ENCODE measurements at places on chromosomes 13 and 19.

DNA sequence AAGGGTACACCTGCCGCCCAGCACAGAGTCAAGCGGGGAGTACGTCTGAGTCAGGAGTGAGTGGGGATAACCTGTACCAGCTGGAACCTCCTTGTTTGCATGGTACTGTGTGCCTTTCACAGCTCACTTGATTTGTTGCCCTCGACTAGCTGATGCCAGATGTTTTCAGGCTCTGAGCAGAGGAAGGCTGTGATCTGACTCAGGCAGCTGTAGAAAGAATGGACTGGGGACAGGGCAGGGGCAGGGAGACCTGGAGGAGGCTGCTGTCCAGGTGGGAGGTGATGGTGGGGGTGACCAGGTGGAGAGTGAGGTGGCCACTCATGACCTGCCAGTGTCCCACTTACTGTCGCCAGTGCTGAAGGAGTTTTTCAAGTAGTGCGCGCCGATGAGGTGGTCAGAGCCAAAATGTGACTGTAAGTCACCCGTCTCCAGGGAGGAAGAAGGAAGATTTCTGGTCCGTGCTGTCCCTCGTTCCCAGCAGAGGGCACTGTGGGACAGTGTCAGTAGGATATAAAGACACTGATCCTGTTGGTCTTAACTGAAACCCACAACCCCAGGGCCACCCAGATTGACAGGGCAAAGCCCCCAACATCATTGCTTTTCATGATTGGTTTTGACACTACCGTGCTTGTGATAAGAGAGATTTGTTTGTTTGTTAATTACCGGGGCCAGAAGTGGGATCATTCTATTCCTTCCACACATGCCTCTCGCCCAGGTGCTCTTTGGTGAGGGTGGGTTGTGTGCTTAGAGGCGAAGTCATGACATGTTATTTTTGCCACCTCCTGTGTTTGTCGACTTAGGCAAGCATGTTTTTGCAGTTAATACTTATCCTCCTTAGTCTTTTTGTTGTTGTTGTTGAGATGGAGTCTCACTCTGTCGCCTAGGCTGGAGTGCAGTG, 128.4 kb downstream of the DPF1 start:
- peak; percentile 54 for DNase-seq

- DNase-seq = no peak
Measured at GRCh38 chr19:51181913-51182419, 39.9 kb downstream of the SIGLEC7 start.

DNA sequence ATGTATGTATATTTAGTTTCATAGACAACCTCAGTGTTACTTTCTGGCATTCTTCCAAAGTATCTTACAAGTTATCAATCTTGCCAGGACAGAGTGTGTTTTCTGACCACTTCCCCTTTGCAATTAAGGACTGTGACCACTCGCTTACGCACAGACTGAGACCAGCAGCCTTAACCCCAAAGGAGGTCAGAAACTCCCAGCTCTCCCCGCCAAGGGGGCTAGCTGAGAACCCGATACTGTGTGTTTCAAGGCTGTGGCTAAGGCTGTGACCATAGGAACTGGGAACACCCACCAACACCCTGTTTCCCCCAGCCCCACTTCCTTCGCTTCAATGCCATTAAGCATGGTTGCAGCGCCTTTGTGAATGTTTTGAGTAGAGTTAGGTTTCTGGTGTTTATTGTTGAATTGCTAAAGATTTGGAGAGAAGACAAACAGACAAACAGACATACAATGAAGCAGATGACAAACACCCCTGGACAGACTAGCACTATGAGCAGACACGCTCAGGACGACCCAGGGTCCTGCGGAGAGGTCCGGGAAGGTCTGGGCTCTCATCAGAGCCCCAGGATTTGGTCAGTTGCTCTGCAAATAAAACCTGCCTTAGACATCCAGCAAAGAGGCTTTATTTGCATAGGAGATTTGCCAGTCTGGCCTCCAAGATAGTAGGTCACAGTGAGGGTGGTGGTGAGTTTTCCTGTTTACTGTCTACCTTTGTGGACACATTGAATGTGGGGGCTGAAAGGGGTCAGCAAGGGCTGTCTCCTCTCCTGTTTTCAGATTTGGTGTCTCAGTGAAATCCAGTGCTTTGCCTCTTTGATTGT, 25.0 kb upstream of the TNFSF11 start:
- DNase-seq = no peak

GRCh38 chr19:48988286-48988685, 4.8 kb downstream of the GYS1 start:
- DNase-seq = no peak

GRCh38 chr13:98150832-98151479, 8.1 kb downstream of the FARP1 start:
- DNase-seq = no peak

GRCh38 chr13:30332456-30333143, 25.2 kb upstream of the KATNAL1 start:
- no peak for DNase-seq

DNA sequence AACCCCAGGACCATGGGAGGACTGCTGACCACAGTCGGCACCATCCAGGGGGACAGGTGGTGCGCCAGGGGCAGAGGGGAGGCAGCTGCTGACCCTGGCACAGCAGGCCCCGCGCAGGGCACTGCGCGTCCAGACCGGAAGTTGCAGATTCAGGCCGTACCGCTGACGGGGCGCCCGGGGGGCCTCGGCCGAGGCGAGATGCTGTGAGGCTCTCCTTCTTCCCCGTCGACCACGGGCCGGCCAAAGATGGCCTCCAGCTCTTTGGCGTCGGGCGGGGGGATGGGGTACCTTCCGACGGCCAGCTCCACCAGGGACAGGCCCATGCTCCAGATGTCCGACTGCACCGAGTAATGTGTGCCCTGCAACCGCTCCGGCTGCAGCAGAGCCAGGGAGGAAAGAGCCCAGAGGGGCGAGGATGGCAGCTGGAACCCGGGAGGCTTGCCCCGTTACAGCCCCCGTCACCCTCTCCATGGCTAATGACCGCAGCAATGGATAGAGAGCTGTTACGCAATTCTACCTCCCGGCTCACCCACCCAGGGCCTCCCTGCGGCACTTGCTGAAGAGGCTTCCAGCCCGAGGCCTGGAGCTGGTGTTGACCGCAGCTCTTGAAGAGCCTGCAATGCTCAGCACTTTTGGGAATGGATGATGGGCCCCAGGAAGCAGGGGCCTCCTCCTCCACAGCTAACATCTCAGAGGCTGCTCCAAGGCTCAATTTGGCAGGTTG, 24.7 kb downstream of the MAP2K2 start:
- no peak for DNase-seq

DNA sequence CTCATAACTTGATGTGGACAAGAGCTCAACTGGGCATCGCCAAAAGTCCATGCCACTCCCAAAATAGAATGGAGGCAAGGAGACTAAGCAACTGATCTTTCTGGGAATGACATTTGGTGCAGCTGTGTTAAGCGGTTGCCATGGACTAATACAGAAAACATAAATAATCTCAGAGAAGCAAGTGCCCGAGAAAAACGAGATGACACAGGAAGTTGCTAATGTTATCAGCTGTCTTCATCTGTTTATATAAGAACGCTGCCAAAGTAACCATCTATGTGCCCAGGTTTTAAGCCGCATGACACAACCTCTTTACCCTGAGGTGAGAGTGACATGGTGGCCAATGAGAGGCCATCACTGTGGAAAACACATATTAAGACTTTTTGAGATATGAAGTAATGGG, 54.9 kb upstream of the SACS start:
- DNase-seq = no peak

GRCh38 chr13:23025864-23026608, 154.7 kb upstream of the SGCG start:
- DNase-seq = no peak

DNA sequence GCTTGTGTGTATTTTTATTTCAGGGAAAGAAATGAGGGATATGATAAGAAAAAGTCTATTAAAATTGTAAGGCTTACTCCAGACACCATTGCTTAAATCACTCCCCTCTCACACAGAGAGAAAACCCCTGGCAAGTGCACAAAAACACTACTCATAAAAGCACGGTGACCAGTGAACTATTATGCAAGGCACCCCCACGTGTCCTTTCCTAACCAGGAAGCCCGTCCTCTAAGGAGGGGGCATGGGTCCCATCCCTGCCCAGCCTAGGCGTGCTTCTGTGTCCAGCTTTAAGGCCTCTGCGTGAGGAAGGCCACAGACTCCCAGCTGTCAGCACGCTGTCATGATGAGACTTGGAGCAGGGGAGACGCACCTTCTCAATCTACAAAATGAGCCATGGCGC, 83.5 kb downstream of the SLC7A1 start:
- no peak for DNase-seq

DNA sequence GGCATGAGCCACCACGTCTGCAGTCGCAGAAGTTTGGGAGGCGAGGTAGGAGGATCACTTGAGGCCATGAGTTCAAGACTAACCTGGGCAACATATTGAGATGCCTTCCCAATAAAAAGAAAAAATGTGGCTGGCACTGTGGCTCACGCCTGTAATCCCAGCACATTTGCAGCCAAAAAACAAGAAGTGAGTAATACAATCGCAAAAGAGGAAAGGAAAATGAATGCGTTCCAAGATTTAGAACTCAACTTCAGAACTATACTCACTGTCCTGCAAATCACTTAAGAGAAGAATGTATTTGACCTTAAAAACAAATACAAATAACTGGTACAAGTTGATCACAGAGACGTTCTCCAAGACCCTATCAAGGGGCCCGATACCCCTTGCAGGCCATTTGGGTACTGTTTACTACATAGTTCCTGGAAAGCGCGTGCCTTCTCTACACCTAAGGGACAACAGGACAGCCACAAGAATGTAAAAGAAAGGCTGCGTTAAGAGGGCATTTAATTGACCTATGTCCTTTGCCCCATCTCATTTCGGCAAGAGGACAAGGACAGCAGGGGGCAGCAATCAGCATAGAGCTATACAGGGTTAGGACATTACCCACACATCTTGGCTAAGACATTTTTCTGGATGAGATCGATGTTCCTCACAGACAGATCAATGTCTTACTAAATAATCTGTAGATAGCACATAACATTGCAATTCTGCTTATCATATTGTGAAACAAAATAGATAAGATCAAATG, 41.3 kb downstream of the FLT3 start:
- peak; percentile 31 for DNase-seq

DNA sequence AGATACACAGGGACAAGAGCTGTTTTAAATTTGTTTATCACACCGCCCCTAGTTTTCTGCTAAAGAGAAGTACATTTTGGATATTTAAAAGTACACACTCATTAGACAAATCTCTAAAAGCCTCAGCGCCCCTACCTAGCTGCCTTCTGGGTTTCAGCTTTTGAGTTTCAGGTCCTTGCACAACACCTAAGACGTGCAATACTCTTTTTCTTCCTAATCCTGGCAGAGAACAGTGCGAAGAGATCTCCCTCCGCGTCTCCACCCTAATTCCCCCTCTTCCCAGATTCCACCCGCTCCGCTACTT, 421 bp upstream of the KLF5 start:
- DNase-seq = no peak

DNA sequence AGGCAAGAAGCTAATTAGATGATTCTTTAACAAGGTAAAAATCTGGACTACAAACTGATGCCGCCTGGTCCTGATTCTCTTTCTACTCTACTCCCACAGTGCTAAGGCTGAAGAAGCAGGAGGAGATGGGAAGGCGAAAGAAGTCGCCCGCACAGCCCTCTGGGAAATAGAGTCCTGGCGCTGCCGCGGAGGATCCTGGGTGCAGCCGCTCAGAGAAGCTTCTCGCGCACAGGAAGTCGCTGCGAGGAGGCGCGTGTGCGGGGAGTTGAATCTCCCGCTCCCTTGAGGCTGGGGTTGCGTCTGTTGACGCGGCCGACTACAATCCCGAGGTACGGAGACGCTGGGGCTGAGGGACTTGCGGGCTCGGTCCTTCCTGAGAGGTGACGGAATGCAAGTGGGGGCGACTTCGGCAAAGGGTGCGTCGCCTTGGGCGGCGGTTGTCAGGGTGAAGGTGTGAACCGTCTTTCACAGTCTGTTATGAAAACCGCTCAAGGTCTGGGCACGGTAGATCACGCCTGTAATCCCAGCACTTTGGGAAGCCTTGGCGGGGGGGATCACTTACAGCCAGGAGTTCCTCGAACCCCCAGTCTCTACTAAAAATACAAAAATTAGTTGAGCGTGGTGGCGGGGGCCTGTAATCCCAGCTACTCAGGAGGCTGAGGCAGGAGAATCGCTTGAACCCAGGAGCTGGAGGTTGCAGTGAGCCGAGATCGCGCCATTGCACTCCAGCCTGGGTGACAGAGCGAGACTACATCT, at the start of gene ZNF473:
ZNF473 (plus strand) TSS at position 212 of the 756 bp plus-strand sequence. CDS start 5,078 bp downstream, outside the sequence.
- peak; percentile 85 for DNase-seq

DNA sequence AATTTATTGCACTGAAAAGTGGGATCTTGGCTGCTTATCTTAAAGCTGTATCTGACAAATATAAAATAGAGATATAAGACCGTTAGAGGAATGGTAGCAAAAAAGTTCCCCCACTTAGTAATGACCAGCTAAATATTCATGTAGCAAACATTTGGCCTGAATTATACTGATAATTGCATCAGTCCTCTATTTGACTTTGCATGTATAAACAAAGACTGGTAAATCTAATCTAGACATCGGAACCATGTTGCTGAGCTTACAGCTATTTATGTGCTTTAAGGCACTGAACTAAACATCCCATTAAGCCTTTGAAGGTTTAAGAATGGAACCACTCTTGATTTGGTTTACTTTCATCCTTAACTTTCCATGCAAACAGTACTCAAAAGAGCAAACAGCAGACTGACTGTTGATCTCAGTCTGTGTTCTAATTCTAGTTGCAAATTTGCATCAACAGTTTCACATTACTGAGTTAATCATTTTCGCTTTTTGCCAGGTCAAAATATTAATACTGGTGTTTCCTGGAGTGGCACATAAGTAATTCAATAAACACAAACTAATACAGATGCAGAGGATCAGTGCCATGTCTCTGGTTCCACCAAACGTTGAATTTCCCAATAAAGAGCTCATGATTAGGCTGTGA, 203.5 kb upstream of the HTR2A start:
- no peak for DNase-seq

GRCh38 chr19:10830931-10831779, 4.9 kb downstream of the TMED1 start:
- no peak for DNase-seq

GRCh38 chr19:15563931-15564330, 51.1 kb upstream of the CYP4F8 start:
- DNase-seq = no peak

- no peak for DNase-seq
Measured at GRCh38 chr13:48316826-48317510, 13.4 kb downstream of the RB1 start.

- no peak for DNase-seq
Measured at GRCh38 chr19:48121909-48122371, 11.3 kb upstream of the PLA2G4C start.

DNA sequence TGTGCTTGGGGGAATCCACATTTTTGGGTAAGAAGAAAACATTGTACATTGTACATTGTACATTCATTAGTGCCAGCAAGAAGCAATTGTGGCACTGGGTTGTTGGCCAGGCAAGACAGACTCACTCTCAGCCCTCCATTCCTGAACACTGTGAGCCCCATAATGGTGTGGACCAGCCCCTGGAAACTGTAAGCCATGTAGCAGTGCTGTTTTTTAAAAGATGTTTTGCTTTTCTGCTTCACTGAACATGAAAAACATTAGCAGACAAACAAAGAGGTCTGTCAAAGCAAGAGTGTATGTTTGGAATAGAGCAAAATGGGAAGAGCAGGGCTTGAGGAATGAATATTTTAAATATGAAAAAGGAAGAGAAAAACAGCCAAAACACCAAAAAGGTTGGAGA, 39.1 kb upstream of the IL17D start:
- DNase-seq = no peak

GRCh38 chr13:45372189-45373161, 31.5 kb upstream of the TPT1 start:
- no peak for DNase-seq

- no peak for DNase-seq
Measured at GRCh38 chr19:32519023-32519422, 62.0 kb upstream of the PDCD5 start.
